Stimulated activated CD8-positive, alpha-beta memory T cell treated with anti-CD3 and anti-CD28 coated beads, Interleukin-7, amount 100 ng/mL, for 1 hour (primary cell): ENCODE measurements at places on chromosomes 4 and X.

DNA sequence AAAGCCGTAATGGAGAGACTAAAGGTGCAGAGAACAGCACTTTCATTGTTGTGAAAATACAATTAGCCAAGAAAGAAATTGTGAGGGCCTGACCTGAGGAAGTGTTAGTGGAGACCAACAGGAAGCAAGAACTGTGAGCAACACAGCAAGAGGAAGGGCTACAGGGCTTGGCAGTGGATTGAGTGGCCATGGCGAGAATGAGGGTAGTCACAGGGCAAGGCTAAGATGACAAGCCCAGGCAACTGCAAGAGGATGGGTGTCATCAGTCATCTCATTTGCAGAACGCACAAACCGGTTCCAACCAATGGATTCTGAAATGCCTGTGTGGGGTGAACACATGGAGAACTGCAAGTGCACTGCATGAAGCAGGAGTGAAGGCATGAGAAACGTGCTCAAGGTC, 3.6 kb downstream of the SLC10A6 start:
- DNase-seq, result no peak

- DNase-seq, result no peak
Measured at GRCh38 chr4:73433140-73433539, 2.9 kb upstream of the AFP start.

DNA sequence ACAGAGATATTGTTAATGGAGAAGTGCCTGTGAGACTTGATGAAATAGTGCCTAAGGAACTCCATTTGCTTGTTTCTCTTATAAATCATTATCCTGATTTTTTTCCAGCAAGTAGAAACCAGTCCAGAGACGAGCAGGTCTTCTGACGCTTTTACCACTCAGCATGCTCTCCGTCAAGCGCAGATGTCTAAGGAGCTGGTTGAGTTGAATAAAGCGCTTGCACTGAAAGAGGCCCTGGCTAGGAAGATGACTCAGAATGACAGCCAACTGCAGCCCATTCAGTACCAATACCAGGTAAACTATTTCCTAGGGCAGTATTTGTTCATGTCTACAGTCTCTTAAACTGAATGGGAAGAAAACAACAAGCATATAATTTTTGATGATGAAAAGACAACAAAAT, 63.6 kb downstream of the KIF4A start:
- no peak for DNase-seq

DNA sequence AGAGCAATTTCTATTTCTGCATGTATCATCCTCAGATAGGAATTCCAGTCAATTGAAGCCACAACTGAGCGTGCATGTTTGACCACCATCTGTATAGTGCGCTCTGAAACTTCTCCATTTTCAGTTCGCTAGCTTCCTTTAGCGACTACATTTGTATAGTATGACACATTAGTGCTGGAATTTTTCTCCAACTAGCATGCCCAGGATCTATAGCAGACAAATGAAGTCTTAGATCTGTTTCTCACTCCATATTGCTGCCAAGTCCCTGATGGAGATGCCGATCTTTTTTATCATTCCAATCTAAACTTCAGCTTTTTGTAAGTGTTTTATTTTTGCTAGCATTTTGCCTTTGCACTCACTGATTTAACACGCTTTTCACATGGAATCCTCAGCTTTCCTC, 774.8 kb upstream of the TENM3 start:
- DNase-seq, result no peak

DNA sequence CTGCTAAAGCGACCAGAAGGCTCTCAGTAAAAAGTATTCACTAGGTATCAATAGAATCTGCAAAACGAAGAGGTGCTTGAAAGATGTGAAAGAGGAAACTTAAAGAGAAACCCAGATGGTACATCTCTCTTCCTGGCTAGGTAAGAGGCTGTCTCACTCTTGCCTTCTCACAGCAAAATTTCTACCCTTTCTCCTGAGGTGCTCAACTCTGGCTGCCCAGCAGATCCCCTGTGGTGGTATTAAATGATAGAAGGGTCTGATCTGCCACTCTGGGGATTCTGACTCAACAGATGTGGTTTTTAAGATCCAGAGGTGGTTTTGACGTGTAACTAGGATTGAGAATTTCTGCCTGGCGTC, 14.9 kb upstream of the TSPAN5 start:
- no peak for DNase-seq

DNA sequence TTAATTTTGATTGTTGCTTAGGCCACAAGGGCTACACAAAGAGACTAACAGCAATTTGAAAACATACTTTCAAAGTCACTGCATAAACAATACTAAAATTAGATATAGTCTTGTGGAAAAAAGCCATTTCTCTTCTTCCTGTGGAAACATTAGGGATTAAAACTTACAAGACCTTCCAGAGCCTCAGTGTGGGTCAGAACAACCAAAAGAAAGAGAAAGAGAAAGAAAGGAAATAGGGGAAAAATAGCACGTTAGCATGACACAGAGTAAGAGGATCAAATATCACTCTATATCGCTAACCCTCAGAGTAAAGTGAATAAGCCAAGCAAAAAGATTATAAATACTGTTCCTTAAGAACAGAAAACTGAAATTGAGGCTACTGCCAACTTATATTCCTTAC, 127.8 kb upstream of the DIAPH2 start:
- no peak for DNase-seq

DNA sequence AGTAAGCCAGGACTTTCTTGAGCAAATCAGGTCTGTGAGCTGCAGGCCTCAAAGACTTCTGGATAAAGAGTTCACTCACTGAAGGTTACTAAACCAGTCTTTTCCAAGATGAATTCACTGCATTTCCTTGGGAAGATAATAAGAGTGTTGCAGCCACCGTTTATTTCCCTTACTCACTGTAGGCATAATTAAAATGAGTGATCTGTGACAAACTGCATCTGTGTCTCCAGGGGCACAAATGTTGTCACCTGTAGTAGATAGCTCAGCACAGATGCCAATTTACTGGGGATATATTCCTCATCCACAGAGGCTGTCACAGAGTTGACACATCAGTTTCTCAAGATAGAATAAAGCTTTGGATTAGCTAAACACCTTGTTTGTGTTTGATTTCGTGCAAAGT, 580.2 kb downstream of the SPRY1 start:
- DNase-seq, result no peak

DNA sequence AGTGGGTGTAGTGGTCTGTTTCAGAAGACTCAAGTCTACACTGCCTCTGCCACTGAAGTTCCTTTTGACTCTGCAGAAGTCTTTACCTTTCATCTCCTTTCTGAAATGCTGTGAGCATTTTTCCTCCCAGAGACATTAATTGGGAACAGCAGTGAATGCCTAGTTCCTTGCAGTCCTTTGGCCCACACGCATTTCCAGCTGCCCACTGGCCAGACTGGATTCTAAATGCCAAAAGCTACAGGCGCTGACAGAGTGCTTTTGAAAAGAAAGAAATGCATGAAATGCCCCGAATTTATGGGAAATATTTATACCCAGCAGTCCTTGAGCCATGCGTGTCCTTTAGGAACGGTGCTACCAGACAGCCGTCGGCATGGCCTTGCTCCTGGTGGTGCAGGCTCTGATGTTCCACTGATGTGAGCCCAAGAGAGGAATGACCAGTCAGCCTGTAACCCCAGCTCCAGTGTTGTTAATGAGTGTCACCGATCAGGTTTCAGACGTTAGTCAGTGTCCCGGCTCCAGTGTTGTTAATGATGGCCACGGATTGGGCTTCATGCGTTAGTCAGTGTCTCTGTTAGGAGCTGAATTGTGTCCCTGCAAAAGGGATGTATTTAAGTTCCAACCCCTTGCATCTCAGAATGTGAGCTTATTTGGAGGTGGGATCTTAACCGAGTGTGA, 132.6 kb downstream of the TBL1X start:
- DNase-seq, result no peak

DNA sequence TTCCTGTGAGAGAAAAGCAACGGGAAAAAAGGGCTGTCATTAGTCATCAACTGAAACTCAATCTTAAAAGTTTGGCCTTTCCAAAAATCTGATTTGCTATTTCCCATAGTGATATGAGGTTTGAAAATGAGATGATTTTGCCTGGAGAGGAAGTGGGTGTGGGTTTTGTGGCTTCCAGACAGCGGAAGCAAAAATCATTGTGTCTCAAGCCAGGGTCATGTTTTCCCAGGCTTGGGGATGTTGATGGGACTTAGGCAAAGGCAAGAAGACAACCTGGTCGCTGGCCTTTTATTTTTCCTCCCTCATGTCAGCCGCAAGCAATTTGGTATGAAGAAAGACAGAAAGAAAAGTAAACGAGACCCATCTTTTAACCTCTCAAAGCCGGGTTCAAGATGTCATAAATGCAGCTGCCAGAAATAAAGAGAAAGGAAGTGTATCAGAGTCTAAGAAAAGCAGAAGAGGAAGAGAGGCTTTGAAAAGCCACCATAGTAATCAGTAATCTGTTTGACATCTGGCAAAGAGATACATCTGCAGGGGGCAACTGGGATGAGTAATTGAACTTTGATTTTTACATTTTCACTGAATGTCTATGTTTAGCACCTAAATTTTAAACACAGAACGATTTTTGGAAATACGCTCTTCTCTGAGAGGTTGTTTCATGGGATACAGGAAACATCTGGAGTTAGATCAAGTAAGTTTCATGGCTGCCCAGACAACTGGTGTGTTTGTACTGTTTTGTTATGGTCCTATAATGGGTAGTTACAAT, 521.6 kb upstream of the SLIT2 start:
- no peak for DNase-seq

DNA sequence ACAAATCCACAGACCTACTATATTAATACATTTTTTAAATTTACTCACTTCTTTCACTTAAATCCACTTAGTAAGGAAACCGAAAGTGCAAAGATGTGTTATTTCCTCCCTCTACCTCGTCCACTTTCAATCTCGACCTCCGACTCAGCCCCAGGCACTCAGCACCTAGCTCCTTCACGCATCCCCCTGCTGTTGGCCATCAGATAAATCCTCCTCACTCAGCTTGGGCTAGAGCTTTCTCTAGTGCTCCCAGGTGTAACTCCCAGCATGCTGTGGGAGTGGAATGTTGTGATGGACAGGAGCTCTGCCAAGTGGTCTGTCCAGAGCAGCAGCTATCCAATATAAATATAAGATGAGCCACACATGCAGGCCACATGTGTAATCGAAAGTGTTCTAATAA, 26.7 kb upstream of the TEC start:
- DNase-seq, result no peak

- DNase-seq, result no peak
Measured at GRCh38 chrX:108131471-108131870, 39.9 kb downstream of the ATG4A start.

DNA sequence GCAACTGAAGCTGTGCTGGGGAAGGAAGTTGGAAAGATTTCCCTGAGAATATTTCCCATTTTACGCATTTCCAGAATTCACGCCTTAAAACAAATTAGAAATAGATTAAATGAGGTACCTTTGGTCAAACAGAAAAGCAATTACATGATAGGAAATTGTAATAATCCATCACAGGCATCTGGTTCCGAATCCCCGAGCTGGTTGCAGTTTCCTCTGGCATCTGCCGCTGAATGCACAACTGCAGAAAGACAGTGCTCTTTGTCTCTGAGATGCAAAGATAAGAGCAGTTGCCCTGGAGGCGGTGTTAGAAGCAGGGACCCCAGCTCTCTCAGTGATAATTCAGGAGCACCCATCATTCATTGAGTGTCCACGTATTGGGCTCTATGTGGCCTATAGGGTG, 224.4 kb downstream of the LDB2 start:
- DNase-seq, result no peak

DNA sequence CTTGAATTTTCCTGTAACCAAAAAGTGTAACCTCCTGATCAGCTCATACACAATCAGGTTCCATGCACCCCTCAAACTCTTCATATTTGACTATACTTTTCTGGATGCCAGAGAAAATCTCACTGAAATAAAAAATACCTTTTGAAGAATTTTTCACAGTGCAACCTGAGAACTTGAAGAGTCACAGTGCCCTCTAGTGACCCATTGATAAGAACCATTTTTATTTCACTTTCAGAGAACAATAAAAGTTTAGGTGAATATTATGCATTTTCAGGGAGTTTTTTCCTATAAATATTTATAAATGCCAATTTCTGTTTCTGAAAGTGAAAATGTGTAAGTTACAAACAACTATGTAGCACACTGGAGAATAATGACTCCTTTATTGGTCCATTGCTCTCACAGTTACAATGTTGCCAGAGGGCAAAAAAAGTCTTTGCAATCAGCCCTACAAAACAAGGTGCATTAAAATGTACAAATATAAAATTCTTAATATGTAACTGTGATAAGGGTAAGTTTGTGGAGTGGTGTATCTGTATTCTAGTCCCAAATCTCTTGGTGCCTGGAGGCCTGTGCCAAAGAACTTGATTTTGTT, 153.6 kb upstream of the INTU start:
- no peak for DNase-seq

- no peak for DNase-seq
Measured at GRCh38 chrX:129115104-129115503, 408.2 kb downstream of the SMARCA1 start.

DNA sequence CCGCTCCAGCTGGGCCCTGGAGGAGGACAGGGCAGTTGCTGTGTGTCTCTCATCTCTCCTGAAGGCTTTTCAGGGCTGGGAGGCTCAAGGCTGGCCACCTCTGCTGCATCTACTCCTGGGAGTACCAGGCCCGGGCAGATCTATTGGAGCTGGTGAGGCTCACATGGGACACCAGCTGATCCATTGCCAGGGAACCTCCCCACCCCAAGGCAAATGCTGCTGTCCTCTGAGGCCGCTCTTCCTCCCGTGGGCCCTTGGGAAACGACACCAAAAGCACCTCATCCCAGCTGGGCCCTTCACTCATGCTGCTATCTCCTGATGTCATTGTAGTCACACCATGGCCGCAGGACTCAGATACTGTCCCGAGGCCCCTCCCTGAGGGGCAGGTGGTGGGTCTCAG, 3.6 kb downstream of the UBL4A start:
- DNase-seq, result no peak

GRCh38 chr4:146507632-146508031, 14.1 kb downstream of the SLC10A7 start:
- DNase-seq, result no peak

DNA sequence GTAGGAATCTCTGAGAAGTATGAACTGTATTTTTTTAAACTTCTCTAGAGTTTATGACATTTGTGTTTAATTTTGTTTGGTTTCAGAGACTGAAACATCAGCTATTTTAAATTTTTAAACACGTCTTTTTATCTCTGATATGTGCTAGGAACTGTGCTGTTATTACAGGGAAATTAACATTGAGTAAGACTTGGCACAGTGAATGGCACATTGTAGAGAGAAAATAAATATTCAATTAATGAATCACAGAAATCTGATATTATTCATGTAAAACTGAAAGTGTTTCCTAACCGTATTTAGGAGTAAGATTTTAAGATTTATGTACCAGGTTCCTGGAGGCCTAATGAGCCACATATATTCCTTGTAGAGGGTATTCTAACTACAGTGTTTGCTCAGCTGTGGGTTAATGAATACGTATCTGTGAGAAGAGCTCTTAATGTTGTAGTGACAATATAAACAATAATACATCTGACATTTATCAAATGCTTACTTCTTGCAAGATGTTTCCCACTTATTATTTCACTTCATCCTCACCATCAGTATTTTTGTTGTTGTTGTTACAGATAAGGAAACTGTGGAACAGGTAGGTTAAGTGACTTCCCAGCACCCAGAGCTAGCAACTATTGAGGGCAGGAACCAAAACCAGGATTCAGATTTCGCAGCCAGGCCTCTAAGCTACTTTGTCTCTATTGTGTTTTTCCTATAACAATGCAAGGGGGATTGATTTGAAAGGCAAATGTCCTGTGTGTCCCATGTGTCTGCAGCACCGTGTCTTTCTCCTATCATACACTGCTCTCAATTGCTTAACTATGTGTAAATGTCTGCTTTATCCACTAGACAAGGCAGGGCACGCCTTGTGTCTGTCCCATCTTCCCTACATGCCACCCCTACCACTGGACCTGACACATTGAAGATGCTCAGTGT, 121.1 kb upstream of the FAM9C start:
- no peak for DNase-seq
